ENCODE measurements at places on chromosomes 16 and 17.

DNA sequence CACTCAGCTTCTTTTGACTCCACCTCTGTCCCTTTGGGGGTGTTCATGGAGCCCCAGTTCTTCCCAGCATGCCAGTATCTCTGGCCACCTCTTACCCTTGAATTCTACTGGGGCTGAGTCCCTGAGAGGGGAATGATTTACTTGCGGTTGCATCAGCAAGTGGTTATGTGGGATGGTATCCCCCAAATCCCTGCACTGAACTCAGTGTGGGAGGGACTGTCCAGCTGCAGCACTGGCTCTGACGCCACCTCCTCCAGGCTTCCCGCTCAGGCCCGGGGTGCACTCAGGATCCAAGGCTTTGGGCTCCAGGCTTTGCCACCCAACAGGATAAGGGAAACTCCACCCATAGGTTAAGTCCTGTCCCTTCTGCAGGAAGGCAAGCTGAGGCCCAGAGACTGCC, 21.1 kb upstream of the BRD7 start:
- no peak for DNase-seq

- DNase-seq, result no peak
Measured at GRCh38 chr16:89040391-89040790, 53.3 kb upstream of the ACSF3 start.

DNA sequence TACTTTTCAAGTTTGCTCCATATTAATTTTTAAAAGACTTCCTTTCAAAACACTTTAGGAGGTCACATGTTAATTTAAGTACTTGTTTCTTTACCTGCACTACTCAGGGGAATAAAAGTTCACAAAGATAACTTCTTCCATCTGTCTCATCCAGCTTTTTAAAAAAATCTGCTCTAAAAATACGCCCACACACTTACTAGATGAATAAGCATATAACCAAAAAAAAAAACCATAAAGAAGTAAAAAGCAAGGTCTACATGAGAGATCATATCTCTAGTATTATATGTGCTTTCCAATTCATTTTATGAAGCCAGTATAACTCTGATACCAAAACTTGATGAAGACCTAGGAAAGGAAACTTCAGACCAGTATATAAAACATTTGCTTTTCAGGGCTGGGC, 17.2 kb downstream of the SKAP1 start:
- DNase-seq, result no peak

DNA sequence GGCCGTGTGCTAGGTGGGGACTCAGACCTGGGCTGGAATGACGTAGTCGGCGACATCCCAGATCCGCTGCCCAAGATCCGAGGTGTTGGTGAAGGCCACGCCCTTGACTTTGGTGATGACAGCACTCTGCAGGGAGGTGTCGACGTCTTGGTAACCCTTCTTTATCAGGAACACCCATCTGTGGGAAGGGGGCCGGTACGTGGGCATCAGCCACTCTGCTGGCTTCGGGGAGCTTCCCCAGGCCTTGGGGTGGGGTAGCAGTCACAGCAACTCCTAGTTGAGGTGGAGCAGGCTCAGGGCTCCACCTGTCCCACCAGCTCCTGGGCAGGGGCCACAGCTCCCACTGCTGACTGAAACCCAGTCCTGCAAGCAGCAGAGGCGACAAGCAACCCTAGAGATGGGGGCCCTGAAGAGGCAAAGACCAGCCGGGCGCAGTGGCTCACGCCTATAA, 4.3 kb downstream of the P2RX5 start:
- no peak for DNase-seq

GRCh38 chr17:8628609-8629169, 1.8 kb downstream of the MYH10 start:
- DNase-seq, result no peak

GRCh38 chr16:15689290-15689689, 39.2 kb downstream of the NDE1 start:
- DNase-seq, result no peak

DNA sequence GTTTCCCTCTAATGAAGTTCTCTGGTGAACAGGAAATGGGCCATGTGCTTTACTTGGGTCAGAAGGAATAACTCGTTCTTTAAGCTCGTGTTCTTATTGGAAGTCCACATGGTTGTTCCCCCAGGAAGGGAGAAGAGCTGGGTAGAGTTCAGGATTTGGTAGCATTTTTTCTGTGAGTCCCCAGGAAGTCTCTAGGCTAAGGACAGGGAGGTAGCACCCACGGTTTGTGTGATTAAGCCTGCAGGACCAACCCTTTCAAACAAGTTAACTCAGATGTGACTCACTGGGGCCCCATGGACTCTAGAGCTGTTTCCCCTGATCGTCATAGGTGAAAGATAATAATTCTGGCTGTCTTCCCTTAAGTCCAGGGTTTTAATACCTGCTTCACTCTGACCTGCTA, 16.4 kb downstream of the SAP30BP start:
- no peak for DNase-seq

- no peak for DNase-seq
Measured at GRCh38 chr17:4536742-4537411, 18.3 kb downstream of the MYBBP1A start.

GRCh38 chr17:68693466-68693865, 92.3 kb upstream of the FAM20A start:
- DNase-seq, result no peak

- DNase-seq, result peak; percentile 33
Measured at GRCh38 chr17:32516450-32516849, 29.7 kb downstream of the CDK5R1 start.

DNA sequence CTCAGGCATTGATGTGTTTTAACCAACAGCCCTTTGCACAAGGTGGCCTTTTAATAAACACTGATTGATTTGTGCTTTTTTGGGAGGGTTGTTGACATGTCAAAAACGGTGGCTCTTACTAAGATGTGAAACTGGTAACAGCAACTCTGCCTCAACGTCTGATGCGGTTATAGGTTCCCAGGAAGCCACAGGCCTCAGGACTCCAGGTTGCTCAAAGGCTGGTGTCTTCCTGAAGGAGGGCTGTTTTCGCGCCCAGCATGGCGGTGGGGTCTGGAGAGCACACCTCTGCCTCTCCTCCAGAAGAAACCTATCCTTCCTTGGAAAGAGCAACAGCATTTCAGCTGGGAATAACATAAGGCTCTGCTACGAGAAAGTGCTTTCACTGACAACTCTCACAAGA, 187.5 kb downstream of the IRF8 start:
- DNase-seq, result no peak

GRCh38 chr16:83768986-83769385, 38.8 kb upstream of the HSBP1 start:
- peak; percentile 64 for DNase-seq

DNA sequence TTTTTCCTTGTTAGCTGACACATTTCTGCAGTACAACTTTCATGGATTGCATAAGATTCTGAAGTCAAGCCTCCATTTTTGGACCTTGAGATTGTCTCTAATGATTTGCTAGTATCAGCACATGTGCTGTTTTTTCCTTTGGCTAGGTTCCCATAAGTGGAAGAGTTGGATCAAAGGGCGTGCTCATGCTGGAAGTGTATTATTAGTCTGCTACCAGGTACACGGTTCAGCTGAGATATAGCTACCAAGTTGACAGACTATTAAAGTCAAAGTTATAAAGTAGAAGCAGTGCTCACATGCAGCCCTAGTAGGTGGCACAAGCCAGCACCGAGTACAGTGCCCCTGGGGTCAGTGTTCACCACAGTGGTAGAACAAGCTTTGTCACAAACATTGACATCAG, 3.2 kb downstream of the FAHD1 start:
- no peak for DNase-seq

GRCh38 chr17:19709841-19710240, 6.5 kb downstream of the SLC47A2 start:
- DNase-seq, result no peak

- DNase-seq, result no peak
Measured at GRCh38 chr16:2486645-2487516, 12.0 kb downstream of the TBC1D24 start.

DNA sequence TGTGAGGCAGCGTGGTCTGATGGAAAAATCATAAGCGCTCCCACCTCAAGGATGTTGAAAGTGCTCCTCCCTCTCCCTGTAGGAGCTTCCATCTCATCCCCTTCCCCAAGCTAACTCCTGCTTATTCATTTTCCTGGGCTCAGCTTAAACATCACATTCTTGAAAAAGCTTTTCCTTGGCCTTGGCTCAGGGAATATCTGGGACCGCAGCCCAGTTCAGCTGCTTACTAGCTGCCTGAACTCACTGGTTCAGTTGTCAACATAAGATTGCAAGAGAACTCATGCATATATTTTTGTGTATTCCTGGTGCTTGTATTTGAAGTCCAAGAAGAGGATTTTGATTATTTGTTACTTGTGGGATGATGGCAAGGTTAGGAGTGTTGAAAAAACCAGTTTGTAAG, 91.5 kb downstream of the UTP18 start:
- DNase-seq, result no peak

GRCh38 chr17:68661265-68662036, 60.3 kb upstream of the FAM20A start:
- DNase-seq, result no peak

DNA sequence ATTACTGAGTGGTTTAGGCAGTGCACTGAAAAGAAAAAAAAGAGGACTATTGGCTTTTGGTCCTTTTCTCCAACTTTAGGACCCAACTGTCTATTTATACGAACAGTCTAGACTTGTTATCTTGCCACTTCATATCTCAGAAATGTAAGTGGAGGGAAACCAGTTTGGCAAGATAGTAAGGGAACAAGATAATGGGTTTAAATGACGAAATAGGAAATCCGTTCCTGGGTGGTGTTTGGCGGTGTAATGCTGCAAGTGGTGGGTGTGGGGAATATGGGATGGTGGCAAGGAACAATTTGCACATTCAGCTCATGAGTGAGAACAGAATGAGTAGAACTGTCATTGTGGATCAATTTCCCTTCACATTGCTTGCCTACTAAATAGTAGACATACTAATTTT, 44.7 kb downstream of the GRB7 start:
- no peak for DNase-seq

DNA sequence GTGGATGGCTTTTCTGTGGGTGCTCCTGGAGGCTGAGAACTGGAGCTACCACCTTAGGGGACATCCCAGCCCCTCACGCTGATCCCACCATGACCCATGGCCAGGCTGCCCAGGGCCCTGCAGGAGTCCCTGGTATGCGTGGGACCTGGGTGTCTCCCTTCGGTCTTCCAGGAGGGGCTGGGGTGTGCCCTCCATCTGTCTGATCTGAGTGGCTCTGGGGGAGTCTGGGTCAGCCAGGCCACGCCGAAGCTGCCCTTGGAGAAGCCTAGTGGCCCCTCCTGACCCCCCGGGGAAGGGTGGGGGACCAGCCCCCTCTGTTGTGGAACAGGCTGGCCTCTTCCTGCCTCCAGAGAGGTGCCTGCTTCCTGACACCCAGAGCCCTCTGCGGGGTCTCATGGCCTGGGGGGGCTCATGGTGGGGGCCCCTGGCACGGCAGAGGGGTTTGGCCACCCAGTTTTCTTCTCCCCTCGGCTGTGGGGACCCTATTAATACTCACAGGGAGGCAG, 10.7 kb downstream of the BAIAP2 start:
- DNase-seq, result no peak

- no peak for DNase-seq
Measured at GRCh38 chr17:36705874-36706731, 104.7 kb downstream of the MRM1 start.

- peak; percentile 67 for DNase-seq
Measured at GRCh38 chr16:13873835-13874438, 46.0 kb upstream of the ERCC4 start.

DNA sequence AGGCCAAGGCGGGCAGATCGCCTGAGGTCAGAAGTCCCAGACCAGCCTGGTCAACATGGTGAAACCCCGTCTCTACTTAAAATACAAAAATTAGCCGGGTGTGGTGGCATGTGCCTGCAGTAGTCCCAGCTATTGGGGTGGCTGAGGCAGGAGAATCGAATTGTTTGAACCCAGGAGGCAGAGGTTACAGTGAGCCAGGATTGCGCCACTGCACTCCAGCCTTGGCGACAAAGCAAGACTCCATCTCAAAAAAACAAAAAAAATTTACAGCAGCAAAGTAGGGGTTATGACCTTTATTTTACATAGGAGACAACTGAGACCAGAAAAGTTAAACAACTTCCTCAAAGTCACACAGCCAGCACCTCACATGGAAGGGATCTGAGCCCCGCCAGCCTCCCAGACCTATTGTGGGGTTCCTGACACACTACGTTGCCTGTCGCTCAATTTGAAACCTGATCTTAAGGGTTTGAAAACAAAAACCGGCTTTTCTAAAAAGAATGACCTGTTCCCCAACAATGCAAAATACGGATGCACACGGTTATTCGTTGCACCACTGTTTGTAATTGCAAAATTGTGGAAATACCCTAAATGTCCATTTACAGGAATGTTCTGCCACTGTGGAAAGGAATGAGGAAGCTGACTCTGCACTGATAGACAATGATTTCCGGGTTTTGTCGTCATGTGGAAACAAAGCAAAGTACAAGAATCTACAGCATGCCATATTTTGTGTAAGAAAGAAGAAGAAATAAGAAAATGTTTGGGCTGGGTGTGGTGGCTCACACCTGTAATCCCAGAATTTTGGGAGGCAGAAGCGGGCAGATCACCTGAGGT, 77.2 kb downstream of the CNGB1 start:
- no peak for DNase-seq

- no peak for DNase-seq
Measured at GRCh38 chr17:31508288-31509094, 117.0 kb downstream of the RAB11FIP4 start.

DNA sequence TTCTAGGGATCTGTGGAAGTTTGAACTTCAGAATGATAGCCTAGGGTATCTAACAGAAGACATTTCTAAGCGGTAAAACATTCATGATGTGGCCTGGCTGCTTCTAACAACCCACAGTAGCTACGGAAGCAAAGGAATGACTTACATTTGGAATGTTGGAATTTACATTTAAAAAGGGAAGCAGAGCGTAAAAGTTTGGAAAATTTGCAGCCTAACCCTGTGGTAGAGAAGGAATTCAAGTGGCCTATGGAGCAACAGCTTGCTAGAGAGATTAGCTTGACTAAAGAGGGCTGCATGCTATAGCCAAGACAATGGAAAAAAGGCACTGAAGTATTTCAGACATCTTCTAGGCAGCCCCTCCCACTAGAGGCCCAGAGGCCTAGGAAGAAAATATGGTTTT, 50.1 kb downstream of the HNF1B start:
- DNase-seq, result peak; percentile 69

DNA sequence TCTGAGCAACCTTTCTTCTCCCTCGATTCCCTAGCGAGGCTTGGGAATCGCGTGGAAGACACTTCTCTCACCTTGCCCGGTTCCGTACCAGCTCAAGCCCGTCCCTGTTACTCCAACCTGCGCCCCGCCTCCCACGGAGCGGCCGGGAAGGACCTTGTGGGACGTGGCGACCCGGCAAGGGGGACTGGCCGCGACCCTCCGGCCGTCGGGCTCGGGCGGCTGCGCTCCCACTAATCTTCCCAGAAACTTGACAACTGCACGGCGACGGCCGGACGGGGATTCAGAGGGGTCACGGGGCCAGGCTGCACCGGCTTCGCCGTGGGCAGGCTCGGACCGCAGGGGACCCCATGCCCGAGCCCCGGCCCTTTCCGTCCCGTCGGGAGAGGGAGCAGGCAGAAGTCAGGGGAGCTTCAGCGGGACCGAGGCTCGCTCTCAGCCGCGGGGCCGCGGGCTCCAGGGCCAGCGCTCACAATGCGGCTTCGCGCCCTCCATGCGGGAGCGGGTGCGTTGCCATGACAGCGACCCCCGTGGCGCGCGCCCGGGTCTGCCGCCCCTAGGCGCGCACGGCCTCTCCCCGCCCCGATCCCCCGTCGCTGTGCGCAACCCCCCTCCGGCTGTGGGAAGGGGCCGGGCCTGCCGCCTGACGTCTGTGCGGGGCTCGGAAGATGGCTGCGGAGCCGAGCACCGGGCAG, at the start of gene SGSM2:
TSS of gene SGSM2 (plus strand) at position 650 of the 692 bp plus-strand sequence. CDS start 188 bp downstream, outside the sequence.
- DNase-seq, result no peak

- DNase-seq, result no peak
Measured at GRCh38 chr16:10579575-10579964, 828 bp downstream of the EMP2 start.

All from NT2/D1 (cell line).